ENCODE measurements at places on chromosomes 16 and 17. TPM values are rescaled to one million over a fixed set of nuclear protein-coding genes. Genes with fewer than 3 reads are reported as not detected.

DNA sequence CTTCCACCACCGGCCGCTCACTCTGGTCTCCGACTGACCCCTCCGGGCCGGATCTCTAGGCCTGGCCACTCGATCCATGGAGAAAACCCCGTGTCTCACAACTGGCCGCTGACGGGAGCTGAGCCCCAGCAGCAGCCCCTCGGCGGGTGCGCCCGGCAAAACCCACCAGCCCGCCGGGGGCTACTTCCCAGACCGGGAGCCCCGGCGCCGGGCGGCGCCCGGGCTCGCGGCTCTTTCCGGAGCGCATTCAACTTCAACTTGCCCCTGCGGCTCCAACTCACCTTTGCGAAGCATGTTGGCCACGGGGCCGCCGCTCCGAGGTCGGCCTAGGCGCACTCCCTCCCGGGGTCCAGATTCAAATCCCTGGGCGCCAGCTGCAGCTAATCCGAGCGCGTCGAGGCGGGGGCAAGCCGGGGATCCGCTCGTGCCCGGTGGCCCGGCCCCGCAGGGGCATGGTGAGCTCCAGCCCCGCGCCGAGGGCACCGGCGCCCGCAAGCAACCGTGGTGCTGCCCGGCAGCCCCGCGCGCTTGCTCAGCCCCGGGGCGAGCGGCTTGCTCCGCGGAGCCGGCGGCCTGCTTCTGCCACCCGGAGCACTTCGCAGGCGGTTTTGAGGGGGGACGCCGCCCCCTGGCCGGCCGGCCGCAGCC lies 438 bp downstream of the RTN4RL1 start:
- DNase-seq = no peak

- no peak for DNase-seq
Observed at GRCh38 chr17:66431910-66432309, 129.5 kb downstream of the PRKCA start.

- DNase-seq = no peak
Observed at GRCh38 chr17:77744066-77744988, 214.2 kb upstream of the TNRC6C start.

DNA sequence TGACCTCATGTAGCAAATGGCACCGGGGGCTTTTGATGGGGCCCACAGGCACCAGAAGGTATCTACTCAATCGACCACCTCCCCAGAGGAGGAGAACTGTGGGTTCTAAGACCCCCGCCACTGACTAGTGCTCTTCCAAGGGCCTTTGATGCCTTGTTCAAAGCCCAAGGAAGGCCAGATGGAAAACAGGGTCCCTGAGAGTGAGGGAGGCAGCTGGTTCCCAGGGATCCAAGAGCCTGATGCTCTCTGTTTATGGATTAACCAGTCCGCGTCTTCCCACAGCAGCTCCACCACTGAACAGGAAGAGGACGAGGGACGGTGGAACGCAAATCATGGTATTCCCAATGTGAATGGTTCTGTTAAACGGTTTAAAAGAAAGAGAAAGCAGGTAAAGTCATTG lies 7.6 kb downstream of the PHB1 start:
- no peak for DNase-seq

DNA sequence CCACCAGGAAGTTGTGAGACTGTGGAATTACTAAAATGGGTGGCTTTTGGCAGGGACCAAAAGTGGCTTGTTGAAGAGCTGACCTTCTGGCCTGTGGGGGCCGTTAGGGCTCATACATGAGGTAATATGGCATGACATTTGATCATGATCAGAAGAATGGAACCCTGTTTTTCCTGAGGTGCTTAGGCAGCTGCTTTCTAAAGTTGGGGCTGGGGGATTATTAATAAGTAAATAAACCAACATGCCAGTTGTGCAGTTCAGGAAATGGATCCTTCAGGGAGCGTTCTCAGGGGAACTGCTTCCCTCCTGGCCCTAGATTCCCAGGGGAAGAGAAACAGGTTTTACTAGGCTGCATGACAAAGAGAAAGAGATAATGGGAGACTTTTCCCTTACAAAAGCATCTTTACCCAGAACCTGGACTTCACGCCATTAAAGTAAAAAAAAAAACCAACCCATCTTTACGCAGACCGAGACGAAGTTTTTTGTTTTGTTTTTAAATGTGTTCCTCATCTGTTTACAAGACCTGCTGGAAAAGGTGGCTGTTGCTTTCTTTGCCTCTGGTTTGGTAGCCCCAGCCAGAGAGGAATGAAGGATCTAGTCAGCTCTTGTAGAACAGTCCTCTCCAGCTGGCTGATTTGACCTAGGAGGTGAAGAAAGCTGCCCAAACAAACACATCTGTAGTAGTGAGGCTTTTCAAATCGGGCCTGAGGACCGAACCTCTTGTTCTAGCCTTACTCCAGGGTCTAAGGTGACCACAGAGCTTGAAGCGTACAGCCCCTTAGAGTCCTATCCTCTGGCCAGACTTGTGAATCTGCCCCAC lies 22.7 kb downstream of the YPEL2 start:
- DNase-seq = no peak

Gene TUBB3
- total RNA-seq = 2.6 TPM
